ENCODE measurements at places on chromosomes 6 and 20.

GRCh38 chr6:135162678-135163439 lies 18.2 kb upstream of the MYB start:
- peak; percentile 45 for DNase-seq

DNA sequence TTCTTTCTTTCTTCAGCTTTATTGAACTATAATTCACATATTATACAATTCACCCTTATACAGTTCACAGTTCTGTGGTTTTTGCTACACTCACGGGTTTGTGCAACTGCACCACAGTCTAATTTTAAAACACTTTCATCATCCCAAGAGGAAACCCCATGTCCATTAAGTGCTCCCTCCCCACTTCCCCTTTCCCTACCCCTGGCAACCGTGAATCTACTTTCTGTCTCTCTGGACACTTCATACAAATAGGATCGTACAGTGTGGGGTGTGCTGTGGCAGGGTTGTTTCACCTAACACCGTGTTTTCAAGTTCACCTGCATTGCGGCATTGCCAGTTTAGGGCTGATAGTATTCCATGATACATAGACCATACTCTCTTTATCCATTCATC lies 118.8 kb downstream of the PHACTR3 start:
- DNase-seq = no peak

DNA sequence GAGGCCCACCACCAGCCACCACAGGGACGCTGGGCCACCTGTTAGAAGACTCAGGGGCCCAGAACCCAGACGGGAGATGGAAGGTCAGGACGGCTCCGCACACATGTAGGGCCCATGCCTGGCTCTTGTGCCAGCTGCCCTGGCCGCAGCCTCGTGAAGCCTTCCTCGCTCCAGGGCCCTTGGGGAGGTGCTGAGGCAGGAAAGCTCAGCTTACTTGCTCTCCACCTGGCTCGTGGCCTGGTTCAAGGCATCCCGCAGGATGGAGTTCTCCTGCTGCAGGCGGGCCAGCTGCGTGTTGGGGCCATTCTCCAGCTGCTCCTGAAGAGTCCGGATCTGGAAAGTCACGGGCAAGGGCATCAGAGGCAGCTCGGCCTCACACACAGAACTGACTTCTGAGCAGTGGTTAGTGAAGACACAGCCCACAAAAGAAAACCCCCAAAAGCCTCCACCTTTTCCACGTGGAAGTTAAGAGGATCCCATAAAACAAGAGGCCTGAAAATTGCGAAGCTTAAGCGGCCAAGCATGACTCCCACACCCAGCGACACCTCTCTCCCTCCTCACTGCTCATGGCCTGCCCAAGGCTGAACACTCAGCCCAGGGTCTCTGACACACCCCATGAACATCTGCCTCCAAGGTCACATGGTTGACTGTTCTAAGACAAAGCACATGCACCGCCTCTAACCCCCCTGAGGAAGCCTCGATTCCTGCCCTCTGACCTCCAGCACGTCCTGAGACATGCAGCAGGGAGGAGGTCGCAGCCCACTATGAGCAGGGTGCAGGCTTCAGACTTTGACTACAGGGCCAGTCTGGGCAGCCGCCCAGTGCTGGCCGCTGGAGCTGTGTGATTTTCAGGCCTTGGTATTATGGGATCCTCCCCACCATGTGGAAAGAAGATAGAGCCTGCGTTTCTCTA lies 46.5 kb downstream of the RRBP1 start:
- no peak for DNase-seq

- no peak for DNase-seq
These were observed 35.8 kb upstream of the KIF16B start for GRCh38 chr20:16609066-16609465.

DNA sequence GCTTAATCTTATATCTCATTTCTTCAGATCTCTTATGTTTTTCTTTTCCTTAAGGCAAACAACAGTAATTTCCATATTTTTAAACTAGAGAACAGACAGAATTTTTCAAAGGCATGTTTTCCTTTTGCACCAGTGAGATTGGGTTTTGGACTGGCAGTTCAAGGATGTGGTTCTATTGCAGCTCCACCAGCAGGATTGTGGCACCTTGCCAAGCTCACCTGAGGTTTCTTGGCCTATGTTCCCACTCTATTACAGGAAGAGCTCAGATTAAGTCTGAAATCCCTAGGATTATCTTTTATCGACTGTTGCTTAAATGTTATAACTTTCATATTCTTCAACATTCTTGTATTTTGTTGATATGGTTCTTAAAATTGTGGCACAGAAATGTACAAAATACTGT lies 218.9 kb downstream of the PLCB4 start:
- no peak for DNase-seq

DNA sequence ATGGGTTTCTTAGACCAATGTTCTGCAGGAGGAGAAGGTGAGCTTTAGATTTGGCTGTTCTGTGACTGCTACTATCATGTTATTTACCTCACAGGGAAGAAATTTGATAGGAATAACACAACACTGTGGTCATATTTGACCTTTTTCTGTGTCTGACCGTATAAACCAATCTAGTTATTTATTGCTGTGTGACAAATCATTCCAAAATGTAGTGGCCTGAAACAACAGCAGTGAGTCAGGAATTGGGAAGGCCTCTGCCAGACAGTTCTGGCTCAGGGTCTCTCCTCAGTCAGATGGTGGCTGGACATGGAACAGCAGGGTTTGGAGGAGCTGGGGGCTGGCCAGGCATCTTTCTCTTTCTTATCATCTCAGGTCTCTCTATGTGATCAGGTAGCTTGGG lies 33.0 kb downstream of the RIPOR2 start:
- no peak for DNase-seq

- DNase-seq = no peak
These were observed 560.0 kb upstream of the CDH4 start for GRCh38 chr20:60691966-60692615.

DNA sequence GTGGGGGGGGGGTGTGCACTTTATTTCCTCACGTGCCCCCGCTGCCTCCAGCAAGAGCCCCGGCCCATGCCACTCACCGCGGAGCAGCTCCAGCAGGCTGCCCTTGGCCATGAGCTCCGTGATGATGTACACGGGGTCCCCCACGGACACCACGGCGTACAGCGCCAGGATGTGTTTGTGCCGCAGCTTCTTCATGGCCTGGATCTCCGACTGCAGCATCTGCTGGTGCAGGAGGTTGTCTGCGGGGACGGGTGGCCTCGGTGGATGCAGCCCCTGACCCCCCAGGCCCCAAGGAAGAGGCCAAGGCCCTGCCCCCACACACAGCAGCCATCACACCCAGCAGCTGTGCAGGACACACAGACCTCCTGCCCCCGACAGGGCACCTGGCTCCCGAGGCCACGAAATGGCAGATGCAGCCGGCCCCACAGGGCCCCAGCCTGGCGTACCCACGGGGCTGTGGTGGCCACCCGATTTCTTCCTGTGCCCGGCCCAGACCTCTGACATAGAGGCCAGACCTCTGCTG lies 4.7 kb downstream of the PTK6 start:
- DNase-seq = no peak

GRCh38 chr20:53872081-53872541 lies 198.3 kb downstream of the BCAS1 start:
- DNase-seq = no peak

DNA sequence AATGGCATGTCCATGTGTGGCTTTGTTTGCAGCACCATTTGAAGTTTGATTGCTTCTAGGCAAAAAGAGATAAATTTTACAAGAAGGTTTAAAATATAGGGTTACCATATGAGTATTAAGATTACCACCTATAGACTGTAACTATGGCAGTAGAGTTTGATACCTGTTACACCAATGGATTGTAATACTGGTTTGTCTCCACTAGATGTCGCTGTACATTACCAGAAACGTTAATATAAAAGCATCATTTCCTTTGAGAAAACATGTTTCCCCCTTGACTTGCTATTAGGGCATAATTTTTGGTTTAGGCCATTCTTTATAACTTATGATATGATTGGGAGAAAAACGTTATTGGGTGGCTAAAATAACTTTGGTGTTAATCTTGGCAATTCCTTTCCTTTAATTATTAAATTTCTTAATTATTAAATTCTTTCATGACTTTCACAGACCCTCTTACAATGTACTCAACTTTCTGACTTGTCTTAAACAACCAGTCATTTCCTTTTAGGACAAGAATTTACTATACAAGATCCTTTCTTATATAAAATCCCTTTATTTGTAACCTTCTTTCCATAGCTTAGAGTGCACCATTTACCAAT lies 42.8 kb downstream of the HLA-DPB1 start:
- no peak for DNase-seq

- DNase-seq = no peak
These were observed 40.0 kb upstream of the TAF8 start for GRCh38 chr6:42010185-42010891.

GRCh38 chr6:2843138-2843740 lies 1.6 kb upstream of the SERPINB1 start:
- no peak for DNase-seq

GRCh38 chr6:46504242-46504641 lies 13.0 kb upstream of the RCAN2 start:
- DNase-seq = no peak

- DNase-seq = no peak
These were observed 137.0 kb upstream of the SULF2 start for GRCh38 chr20:47922269-47922668.

- no peak for DNase-seq
These were observed 79.5 kb downstream of the ZMYND8 start for GRCh38 chr20:47276851-47277534.

DNA sequence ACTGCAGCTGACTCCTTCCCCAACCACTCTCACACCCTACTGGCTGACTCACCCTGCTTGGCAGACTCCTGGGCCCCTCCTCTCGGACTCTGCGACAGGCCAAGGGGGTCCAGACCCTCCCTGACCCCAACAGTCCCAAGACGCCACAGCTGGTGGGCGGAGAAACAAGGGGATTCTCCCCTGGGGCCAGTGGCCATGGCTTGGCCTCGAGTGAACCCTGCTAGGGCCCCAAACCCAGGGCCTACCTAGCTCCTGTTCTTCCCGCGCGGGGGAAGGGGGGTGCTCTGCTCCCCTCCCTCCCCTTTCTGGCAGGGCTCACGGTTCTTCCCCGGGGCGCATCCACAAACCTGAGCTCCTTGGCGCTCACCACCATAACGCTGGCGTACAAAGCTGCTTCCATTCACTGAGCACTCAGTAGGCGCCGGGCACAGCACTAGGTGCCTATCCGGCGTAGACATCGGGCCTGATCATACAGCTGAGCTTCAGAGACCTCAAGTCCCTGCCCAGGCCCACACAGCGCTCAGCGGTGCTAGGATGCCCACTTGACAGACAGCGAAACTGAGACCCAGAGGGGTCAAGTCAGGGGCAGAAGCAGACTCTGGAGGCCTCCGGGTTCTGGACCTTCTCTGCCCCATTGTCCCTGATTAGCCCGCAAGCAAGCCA lies 597 bp downstream of the ADA start:
- peak; percentile 51 for DNase-seq

DNA sequence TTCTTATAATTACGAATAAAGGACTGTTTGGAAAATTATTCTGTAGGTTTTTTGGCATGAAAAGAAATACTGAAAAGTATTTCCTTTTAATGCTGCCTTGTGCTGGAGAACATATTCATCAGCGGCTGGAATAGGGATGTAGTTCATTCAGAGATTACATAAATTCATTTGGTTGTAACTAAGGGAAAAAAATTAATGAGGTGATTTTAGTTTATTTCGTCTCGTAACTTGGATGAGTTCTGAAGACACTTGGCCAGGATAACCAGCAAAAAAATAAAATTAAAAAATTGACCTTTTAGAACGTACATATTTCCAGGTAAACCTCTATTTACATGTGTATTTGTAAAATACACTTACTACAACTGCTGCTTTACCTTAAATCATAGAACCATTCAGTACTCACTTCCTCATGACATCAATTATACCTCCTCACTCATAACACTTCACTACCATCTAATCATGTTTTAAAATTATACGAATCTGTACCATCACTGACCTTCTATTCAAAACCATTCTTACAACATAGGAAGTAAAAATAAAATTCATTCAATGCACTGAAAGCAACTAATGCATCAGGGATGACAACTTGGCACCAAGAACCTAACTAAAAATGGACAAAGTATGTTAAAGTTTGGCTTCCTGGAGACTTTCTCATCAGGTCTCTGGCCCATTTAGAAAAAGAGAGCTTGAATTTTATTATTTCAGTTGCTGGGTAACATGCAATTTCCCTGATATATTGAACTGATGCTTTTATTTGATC lies 17.2 kb downstream of the KLHL31 start:
- DNase-seq = no peak

- DNase-seq = no peak
These were observed 196.0 kb downstream of the MAFB start for GRCh38 chr20:40493071-40493470.

GRCh38 chr20:23037017-23037481 lies 1.9 kb downstream of the SSTR4 start:
- no peak for DNase-seq

DNA sequence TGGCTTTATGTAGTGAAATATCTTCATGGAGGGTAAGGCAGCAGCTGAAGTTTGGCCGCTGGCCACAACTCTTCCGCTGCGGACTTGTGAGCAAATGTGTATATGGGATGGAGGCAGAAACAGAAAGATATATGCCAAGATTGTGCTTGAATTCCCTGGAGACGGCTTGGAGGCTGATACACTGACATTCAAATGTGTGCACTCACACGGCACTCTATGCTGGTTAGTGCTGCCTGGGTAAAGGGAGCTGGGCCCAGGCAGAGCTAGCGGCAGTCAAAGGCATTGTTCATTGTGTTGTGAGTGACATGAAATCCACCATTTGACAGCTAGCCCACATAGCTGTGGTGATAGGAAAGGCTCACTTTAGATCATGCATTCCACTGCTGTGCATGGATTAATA lies 202.7 kb downstream of the CLIC5 start:
- DNase-seq = no peak

- DNase-seq = no peak
These were observed 2.1 kb upstream of the PPP1R18 start for GRCh38 chr6:30688569-30688968.

GRCh38 chr20:49982346-49983122 lies at the start of gene SNAI1:
TSS of gene SNAI1 (plus strand) at chr20:49982980. CDS start at chr20:49983060, 80 bp downstream.
- DNase-seq = peak; percentile 83

GRCh38 chr6:134199848-134200606 lies 117.9 kb downstream of the SGK1 start:
- no peak for DNase-seq

DNA sequence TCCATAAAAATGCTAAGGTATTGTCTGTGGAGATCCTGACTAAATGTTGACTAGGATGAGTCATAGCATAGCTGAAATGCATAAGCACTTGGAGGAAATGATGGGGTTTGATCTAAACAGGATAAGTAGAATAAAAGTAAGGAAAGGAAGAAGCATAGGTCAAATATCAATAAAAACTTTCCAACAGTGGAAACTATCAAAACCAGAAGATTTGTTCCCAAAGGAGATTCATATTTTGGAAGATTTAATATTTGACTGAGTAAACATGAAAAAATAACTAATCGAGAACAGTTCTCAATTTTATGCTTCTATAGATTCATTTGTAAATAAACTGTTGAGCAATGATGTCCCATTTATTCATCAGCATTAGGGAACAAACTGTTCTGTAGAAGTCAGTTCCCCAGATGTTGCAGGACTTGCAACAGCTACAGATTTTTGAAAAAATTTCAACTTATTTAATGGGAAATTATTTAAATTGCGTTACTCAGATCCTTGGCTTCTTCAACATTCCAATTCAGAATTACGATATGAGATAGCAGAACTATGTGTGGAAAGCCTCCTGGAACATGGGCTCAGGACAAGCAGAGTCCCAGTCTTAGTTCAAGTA lies 133.7 kb upstream of the TBX18 start:
- no peak for DNase-seq

GRCh38 chr6:11812439-11812838 lies 33.8 kb upstream of the ADTRP start:
- DNase-seq = no peak

- peak; percentile 61 for DNase-seq
These were observed 130.6 kb downstream of the BCAS1 start for GRCh38 chr20:53939572-53940359.

GRCh38 chr6:18441251-18441979 lies 54.3 kb downstream of the RNF144B start:
- DNase-seq = no peak

Data from stimulated activated naive CD8-positive, alpha-beta T cell treated with anti-CD3 and anti-CD28 coated beads, Interleukin-15, amount 100 ng/mL, for 72 hours (primary cell).